NCI-H2029 treated with DMSO at 0.1 percent for 48 hours (cell line): ENCODE measurements at places on chromosomes 5 and 9.

- no peak for DNase-seq
Observed at GRCh38 chr9:105171589-105171988, 72.9 kb upstream of the SLC44A1 start.

GRCh38 chr5:92676215-92677165 lies 904.5 kb downstream of the NR2F1-AS1 start:
- DNase-seq, result no peak

GRCh38 chr5:149387081-149387631 lies 8.1 kb upstream of the IL17B start:
- no peak for DNase-seq

DNA sequence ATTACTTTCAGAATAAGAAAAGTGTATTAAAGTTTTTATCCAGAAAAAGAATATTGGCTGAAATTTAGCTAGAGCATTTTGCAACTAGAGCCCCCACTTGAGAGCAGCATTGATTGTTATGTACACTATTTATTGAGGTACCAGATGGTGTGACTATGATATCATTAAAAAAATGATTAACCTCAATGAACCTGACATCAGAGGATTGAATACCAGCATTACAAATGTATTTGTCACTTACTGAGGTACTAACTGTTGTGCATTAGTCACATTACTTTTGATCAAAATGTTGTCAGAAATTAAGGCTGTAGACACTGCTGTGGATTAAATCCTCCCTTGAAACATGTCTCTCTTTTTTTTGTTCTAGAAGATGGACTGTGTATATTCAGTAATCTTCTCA lies 127.8 kb upstream of the DHFR start:
- no peak for DNase-seq

- DNase-seq, result no peak
Observed at GRCh38 chr5:35417040-35417439, 186.8 kb upstream of the PRLR start.

- no peak for DNase-seq
Observed at GRCh38 chr9:105636331-105636730, 25.9 kb upstream of the TAL2 start.

DNA sequence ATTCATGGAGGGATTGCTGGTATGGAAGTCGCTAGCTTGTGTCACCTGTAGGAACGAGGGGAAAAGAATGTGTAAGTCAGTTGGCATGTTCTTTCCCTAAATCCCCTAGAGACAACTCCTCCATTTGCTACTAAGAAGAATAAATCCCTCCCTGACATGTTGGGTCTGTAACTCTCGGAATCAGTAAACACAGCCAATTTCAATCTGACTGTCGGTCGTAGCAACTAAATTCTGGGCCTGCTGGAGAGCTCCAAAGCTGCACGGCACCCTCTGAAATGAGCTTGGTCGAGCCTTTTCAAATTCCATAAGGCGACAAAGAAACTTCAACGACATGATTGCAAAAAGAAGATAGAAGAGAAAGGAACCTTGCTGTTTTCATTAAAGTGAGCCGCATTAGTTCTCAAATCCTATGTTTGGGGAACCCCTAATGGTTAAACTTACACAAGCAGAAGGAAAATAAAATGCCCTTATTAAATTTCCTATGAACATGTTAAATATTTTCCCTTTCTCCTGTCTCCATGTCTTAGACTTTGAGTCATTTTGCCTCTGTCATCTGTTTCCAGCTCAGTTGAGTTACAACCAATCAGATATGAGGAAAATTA lies 735.8 kb upstream of the WWC1 start:
- DNase-seq, result no peak

DNA sequence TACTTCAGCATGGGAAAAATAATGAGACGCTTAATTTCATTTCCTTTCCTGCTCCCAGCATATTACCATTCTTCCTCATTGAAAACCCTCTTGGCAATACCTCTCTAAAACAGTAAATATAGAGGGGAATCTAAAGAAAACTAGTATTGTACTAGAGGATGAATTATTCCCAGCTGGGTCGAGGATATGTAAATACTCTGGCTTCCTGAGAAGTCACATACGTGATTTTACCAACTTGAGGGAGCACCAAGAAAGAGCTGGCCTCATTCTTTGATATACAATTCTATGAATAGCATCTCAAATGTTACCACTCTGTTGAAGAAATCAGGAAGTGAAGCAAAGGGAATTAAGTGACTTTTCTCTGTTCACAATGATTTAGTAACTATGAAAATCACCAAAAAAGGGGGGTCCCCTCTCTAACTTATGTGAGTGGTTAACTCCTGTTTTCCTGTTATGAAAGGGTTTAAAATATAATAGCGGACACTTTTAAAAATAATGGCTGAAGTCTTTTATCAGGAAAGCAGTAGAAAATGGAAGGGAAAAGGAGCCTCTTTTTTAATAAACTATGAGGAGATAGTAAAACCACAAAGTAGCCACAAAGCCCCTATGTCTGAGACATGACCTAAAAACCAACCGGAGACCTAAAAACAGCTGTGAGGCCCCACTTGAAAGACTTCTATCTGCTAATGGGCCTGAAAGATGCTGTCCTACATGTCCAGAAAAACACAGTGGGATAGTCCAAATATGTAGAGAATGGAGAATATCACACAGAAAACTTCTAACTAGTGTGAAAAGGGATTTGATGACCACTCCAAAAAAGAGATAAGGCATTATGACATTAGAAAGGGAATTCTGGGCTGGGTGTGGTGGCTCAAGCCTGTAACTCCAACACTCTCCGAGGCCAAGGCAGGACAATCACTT lies 42.6 kb downstream of the LPAR1 start:
- DNase-seq, result no peak

DNA sequence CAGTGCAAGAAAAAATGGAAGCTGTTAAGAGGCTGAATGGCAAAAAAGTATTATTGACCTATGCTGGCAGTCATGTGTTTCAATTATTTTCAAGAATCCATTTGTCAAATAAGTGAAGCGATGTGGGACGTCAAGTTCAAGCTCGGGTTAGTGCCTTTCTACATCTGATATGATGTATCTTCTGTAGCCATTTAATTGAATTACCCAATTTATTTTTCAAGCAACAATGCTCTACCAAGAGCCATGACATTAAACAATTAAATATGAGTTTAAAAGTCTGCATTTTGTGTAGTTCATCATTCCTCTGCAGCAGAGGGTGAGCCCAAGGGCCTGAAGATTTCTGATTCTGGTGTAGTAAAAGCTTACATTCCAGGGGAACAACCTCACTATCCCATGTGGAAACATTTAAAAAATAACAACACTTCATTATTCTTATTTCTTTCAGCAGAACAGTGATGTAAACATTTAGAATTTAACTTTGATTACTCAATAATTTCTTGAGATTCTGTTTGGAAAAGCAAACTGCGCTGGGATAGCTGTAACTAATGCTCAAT lies 619.7 kb upstream of the ARRDC3 start:
- no peak for DNase-seq

- no peak for DNase-seq
Observed at GRCh38 chr5:176353533-176353932, 8.0 kb downstream of the KIAA1191 start.

DNA sequence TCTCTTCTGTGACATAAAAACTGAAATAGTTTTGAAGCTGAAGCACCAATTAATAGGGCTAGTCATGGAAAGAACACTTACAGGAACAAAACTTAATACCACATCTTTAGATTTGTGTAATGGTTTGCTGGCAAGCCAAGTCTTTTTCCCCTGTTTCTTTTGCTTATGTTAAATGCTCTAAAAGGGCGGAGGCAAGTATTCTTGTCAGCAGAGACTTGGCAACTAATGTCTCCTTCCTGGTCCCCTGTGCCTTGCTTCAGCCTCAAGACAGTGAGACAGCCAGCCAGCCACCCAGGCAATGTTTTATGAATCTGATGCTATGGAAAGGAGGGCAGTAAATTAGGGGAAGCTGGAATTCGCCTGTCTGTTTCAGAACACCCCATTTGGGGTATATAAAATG lies 45.7 kb downstream of the PRRC1 start:
- no peak for DNase-seq

DNA sequence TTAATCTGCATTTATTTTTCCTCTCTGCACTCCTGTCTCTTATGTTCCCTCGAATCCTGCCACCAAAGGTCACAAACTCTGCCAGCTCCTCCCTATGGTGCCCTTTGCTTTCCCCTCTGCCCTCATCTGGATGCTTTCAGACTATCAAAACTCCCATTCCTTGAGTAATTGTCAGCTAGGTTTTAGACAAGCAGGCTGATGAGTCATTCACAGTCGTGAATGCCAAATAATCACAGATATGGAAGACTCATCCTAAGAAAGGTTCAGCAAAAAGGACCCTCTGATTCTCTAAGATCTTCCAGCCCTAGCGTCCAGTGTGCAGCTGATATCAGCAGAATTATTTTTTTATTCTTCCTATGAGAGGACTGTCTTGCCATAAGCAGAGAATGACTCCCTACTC lies 104.5 kb upstream of the NUDT12 start:
- no peak for DNase-seq

GRCh38 chr5:64838376-64838775 lies 69.6 kb downstream of the CWC27 start:
- DNase-seq, result no peak

GRCh38 chr5:141855265-141856036 lies 22.8 kb downstream of the PCDH1 start:
- peak; percentile 35 for DNase-seq

- no peak for DNase-seq
Observed at GRCh38 chr5:44900273-44900954, 91.7 kb downstream of the MRPS30 start.

DNA sequence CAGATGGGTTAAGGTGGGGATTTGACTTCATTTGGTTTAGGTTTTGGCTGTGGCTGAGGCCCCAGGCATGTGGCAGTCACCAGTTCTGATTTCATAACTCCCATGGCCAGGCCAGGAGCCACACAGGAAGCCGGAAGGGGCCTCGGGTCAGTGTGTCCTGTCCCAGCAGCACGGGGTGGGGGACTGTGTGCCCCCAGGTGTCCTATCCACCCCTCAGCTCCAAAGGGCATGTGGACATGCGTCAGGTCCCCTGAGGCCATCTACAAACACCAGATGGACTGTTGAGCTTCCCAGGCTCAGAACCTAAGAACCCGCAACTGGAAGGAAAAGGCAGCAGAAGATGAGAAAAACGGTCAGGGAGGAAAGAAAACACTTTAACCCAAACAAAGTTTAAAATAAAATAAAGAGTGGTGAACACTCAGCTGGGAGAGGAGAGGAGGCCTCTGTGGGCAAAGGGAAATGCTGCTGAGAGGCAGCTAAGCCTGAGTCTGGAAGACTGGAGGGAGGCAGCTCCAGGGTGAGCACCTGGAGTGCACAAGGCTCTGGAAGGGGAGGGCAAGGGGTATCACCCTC lies 260.8 kb downstream of the AUH start:
- DNase-seq, result no peak

DNA sequence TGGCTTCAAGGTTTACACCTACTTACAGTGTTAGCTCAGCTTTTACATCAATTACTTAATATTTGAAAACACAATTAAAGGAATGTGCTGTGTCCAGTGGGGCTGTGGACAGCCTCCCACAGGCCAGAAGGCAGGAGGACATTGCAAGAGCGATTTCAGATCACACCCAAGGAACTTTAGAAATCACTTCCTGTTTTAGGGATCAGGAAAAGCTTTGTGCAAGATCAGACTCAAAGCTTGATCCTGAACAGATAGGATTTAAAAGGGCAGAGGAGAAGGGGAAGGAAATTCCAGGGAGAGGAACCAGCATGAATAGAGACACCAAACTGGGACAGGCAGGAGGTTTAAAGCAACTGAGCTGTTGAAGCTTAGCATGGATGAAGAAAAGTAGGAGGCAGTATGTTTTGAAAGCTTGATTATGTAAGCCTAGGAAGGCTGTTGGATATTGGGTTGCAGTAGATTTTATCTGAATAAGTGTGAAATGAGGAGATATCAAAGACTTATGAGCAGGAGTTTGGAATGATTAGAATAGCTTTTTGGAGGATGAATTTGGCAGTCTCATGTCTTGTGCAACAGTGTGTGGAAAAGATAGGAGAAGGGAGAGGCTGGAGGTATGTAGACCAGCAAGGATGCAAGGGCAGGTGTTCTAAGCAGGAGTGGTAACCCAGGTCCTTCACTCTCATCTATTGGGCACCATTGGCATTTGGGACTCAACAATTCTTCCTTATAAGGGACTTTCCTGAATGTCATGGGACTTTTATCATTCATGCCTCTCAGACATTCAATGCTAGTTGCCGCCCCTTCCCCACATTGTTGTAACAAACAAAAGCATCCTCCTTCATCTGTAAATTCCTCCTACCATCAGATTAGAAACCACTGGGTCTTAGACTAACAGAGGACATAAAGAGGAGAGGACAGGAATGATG lies 123.5 kb downstream of the TARS1 start:
- no peak for DNase-seq

GRCh38 chr9:114403153-114403756 lies 15.5 kb upstream of the AKNA start:
- no peak for DNase-seq

DNA sequence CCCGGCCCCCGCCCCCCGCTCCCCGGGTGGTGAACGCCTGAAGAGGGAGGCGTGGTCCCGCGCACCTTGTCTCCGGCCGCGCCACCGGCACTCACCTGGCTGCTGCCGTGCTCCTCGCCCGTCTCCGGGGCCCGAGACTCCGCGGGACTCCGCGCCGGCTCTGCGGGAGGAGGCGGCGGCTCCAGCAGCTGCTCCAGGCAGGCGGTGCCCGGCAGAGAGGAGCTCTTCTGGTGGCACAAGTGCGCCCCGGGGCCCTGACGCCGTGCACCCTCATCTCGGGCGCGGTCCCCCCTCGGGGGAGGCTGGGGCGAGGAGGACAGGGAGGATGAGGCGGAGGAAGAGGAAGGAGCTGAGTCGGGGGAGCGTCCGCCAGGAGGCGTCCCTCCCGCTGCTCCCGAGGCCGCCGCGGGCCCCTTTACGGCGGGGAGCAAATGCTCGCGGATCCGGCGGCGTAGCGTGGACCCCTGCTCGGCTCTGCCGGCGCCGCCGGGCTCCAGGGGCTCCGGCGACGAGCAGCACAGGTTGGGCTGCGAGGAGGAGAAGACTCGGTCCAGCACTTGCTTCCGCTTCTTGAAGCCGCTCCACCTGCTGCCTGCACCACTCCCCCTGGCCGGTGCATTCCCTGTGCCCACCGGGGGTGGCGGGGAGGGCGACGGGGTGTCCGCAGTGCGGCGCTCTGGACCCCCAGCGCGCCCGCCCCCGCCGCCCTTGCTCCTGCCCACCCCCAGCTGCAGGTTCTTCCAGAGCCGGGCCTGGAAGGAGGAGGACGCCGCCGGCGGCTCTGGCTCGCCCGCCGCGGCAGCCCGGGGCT lies 928 bp downstream of the MCTP1 start:
- DNase-seq, result no peak

- DNase-seq, result no peak
Observed at GRCh38 chr5:117262572-117263131, 688.0 kb upstream of the SEMA6A start.

GRCh38 chr5:6361101-6361500 lies 17.2 kb downstream of the MED10 start:
- no peak for DNase-seq

DNA sequence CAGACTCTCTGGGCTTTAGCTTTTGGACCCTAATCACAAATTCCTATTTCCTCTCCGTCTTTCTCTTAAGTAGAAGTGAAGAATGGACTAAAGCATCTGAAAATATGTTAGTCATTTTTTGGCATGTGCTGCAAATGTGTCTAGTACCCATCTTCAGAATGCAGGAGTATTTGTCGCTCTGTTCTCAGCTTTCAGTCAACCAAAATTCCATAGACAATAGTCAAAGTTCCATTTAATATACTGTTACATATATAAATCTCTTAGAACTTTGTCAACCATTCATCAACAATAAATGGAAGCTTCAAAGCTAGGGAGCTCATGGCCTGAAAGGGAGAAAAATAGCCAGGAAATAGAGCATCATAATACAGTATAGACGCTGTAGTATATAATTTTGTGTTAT lies 509.4 kb downstream of the BNC2 start:
- DNase-seq, result no peak
